Stimulated activated CD4-positive, alpha-beta T cell treated with anti-CD3 and anti-CD28 coated beads, Interleukin-1b, Interleukin-23, amount 100 ng/mL, for 4 hours (primary cell): ENCODE measurements at places on chromosomes 5 and 9.

DNA sequence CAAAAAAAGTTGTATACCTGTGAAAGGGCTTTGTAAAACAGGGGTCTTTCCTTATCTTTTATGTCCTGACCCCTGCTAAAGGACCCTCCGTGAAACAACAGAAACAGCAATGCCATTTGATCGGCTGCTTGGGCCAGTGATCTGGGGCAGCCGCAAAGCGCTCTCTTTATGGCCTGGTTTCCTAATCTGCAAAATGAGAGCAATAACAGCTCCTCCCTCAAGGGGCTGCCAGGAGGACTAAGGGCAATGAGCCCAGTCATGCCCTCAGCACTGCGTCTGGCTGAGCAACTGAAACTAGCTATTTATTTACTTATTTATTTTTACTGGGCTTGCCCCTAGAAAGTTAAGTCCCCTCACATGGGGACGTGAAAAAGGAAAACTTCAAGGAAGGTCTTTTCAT lies 18.3 kb downstream of the CMBL start:
- DNase-seq: no peak

DNA sequence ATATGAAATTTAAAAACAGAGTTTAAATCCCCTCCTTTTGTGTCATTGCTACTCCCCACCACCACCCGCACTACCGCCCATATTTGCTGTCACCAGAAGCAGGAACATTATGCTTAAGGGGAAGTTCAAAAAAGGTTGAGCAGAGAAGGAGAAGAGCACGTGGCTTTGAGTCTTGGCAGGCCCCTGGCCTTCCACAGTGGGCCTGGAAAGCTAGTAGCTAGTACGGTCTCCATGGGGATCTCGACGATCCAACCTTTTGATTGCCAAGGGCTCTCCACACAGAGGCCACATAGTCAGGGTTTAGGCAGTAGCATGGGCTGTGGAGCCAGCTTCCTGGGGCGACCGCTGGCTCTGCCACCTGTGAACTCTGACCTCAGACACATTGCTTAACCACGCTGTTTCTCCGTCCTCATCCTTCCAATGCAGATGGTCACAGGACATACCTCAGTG lies 90.1 kb downstream of the GOLPH3 start:
- no peak for DNase-seq

- no peak for DNase-seq
These were observed 114.4 kb upstream of the LIFR start for GRCh38 chr5:38670878-38671277.

DNA sequence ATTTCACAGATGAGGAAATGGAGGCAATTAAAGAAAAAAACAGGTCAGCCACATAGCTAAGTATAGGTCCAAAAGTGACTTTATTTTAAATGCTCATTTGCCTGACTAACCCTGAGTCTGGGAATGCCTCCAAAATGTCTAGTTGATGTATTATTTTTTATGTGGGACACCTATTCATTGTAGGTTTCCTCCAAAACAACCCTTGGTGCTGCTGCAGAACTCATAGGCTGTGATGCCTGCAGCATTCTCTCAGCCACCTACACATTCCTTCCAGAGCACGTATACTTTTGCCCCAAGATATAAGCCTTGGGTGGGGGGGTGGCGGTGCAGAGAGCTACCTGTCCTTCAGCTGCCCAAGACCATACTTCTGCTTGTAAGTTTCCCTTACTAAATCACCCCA lies 77.4 kb downstream of the MSX2 start:
- no peak for DNase-seq

DNA sequence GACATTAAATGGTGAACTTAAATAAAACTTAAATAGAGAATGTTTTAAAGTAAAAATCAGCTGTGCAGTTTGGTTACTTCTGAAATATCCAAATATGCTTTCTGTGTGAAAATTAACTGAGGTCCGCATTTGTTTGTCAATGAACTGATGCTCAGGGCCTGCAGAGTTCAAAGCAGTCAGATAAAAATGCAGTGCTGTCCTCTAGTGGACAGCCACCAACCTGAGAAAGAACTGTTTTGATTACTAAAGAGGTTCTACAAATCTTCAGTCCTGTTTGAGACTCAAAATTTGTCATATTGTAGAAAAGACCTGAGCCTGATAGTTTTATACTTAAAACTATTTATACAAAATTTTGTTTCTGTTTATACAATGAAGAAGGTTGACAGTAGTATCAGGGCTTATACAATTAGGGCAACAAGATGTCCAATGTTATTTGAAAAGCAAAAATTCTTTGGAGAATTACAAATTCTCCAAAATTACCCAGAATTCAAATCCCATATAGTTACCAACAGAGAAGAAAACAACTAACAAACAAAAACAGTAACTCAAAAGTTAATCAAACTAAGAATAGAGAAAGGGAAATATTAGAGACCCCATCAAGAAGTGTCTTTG lies 232.3 kb upstream of the TBCA start:
- DNase-seq: no peak
